ENCODE measurements at places on chromosomes 3 and 15. TPM values are rescaled to one million over a fixed set of nuclear protein-coding genes. Genes with fewer than 3 reads are reported as not detected.

The RBP2 gene
- polyA plus RNA-seq, result 0.13 TPM

DNA sequence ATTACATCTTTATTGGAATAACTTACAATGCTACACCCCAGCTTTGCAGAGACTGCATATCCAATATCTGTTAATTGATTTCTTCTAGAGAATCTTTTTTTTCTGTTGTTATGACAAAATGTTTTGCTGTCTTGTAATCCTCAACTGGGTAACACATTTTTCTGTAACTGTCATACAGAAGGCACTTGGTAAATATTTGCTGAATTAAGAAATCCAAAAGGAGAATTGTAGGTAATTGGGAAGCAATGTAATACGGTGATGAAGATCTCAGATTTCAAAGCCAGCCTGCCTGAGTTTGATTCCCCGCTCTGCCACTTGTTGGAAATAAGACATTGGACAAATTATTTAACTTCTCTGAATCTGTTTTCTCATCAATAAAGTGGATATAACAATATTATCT, 169.1 kb downstream of the WDR72 start:
- DNase-seq, result no peak

DNA sequence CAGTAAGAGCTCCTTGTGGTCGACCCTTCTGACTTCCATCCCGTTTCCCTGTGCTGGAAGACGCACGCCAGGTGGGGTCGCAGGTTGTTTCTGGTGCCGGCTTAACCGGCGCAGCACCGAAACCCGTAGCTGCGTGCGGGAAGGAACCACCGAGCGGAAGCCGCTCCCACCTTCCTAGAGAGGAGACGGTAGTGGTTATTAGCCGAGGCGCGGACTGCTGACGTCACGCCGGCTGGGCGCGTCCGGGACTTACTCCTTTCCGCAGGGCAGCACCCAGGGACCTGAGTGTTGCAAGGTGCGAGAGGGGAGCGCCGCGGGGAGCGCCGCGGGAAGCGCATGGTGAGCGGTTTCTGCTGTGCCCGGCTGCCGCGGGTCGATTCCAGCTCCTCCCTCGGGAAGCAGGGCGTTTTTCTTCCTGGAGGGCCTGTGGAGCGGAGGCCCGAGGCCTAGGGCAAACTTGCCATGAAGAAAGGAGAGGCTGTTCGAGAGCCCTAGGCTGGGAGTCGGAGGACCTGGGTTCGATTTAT, at the start of gene ZNF501:
Gene ZNF501, plus strand, starts transcription at position 252 of the 527 bp plus-strand sequence. CDS start 4,787 bp downstream, outside the sequence.
- peak; percentile 88 for DNase-seq

The GADL1 gene
- 0.22 TPM for polyA plus RNA-seq

DNA sequence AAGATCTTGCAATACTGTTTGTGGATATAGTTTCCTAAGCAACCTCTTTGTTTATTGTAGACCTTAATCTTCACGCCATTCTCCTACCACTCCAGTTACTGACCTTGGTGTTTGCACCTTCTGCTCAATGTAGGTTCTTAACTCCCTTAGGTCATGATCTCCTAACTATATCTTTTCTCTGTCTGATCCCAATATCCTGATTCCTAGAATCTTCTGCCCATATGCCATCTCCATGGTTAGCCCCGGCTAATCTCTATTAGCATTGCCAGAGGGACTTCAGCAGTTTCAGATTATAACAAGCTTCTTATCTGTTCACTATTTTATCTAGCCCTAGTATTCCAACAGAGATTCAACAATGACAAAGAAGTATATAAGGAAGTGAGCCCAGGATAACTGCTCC, 64.9 kb downstream of the IMPG2 start:
- no peak for DNase-seq

- DNase-seq, result peak; percentile 48
These were observed 61.2 kb downstream of the TSC22D2 start for GRCh38 chr3:150469031-150469930.

The CPLX3 gene
- polyA plus RNA-seq, result not detected

GRCh38 chr3:481680-482079, 285.1 kb downstream of the CHL1 start:
- DNase-seq, result no peak

DNA sequence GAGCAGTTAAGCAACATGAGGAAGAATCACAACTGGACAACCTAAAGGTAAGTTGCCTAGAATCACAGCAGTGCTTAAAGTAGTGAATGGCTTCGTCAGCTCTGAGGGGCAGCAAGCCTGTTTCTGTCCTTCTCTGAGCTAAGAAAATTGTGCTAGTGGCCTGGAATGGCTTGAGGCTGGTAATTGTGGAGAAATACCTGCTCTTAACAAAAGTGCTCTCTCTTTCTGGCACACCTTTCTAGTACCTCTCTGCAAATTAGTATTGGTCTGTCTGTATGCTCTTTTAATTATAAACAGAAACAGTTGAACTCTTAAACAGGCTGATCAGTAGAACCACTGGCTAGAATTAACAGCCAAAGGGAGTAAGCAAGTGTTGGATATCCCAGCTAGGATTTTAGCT, 11.6 kb downstream of the SNX1 start:
- no peak for DNase-seq

DNA sequence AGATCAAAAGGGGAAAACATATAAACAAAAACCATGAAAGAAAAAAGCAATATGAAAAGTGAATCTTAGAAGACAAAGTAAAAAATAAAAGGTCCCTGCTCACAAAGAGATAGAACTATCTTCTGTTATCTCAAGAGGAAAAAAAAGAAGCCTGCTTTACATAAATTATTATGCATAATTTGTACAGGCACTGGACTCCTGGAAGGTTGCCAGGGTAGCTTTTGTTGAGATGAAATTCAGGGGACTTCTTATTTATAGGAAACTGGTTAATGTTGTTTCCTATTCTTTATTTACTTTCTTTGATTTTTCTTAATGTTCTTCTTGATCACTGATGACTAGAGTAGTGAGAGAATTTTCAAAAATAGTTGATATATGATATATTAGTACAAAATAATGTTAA, 66.9 kb downstream of the PPM1L start:
- no peak for DNase-seq

GRCh38 chr3:169118666-169119370, 544.7 kb downstream of the MECOM start:
- no peak for DNase-seq

The EFHB gene
- 0.69 TPM for polyA plus RNA-seq

- no peak for DNase-seq
These were observed 180.1 kb upstream of the KBTBD8 start for GRCh38 chr3:66817951-66818557.

DNA sequence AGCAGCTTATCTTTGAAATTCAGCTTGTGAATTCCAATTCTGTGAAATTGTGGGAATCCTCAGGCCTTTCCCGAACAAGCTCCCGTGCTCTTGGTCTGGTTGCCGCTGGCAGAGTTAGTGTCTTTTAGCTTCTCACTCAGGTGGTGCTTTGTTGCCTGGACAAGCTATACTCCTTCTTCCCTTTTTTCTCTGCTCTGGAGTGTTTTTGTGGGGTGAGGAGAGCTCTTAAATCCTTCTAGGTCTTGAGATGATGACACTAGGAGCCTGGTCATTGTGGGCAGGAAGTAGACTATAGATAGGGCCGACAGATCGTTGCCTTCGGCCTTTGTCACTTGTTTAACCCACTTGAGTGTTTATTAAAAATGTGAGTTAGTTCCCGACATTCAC, 93.8 kb downstream of the SLCO3A1 start:
- no peak for DNase-seq

The ACTRT3 gene
- polyA plus RNA-seq, result 2.0 TPM

DNA sequence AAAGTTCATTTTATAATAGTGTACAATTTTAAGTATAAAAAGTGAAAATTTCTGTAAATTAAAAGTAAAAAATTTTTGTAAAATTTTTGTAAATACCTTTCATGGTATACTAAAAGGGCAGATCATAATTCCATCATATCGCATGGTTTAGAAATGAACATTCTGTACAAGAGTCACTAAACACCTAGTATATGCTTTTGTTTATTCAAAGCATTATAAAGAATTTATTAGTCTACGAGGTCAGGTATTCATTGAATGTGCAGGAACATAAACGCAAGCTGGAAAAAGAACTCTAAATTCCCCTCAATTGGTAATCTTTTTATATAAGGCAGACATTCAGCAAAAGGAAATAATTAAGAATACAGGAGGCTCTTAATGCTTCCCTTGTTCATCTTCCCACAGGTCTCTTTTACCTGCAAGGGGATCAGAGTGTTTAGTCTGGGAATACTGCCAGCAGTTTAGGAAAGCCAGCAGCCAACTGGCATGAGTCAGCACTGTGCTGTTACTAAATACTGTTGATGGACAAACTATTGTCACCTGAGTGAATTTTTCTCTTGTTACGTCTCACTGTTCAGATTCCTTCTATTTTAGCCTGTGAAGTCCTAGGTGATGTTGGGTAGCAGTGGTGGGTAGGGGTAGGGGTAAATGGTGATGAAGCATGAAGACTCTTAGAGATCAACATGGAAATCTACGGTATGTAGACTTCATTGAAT, 70.1 kb downstream of the UQCC5 start:
- no peak for DNase-seq

The PDZRN3 gene
- 102 TPM for polyA plus RNA-seq

- no peak for DNase-seq
These were observed 71.4 kb downstream of the KLF13 start for GRCh38 chr15:31397851-31398661.

GRCh38 chr3:178385280-178385952, 150.8 kb upstream of the KCNMB2 start:
- DNase-seq, result no peak

The TUSC7 gene
- polyA plus RNA-seq, result not detected

DNA sequence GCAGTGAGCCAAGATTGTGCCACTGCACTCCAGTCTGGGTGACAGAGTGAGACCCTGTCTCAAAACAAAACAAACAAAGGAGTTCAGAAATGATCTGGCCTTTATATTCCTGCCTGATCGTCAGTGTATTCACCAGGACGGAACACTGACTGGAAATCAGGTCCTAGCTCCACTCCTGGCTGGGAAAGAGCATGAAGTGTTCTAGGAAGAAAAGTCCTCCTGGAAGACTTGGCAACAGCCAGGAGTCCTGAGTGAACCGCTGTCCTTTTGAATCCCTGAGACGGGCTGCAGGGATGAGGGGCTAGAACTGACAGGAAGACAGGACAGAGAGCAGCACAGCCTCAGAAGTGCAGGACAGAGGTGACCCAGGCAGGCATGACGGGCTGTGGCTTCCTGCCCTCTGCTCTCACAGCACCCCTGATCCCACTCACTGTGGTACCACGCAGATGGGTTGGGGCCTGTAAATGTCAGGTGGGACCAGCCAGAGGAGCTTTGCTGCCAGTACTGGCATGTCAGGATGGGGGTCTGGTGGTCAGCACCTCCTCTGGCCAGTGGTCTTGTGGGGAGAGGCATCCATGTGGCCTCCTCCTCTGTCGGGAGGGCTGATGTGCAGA, 23.5 kb downstream of the FAN1 start:
- no peak for DNase-seq

All from ovary (tissue), 10 donors.